ENCODE measurements at places on chromosomes 11 and 22.

DNA sequence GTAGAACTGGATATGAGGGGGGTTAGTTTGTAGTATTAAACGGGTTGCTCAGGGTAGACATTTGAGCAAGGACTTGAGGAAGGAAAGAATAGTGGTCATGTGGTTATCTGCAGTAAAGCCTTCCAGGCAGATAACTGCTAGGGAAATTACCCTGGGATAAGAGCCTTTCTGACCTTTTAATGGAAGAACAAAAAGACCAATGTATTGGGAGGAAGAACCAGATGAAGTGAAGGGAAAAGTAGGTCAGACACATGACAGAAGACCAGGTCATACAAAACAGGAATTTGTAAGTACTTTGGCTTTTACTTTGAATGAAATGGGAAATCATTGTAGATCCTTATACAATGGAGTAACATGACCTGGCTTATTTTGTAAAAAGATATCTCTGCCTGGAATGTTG, 241.9 kb upstream of the CTSC start:
- DNase-seq = no peak

GRCh38 chr11:65719871-65720210, 757 bp downstream of the RNASEH2C start:
- peak; percentile 34 for DNase-seq

- no peak for DNase-seq
These were observed 1.2 kb downstream of the GPR83 start for GRCh38 chr11:94400050-94400449.

DNA sequence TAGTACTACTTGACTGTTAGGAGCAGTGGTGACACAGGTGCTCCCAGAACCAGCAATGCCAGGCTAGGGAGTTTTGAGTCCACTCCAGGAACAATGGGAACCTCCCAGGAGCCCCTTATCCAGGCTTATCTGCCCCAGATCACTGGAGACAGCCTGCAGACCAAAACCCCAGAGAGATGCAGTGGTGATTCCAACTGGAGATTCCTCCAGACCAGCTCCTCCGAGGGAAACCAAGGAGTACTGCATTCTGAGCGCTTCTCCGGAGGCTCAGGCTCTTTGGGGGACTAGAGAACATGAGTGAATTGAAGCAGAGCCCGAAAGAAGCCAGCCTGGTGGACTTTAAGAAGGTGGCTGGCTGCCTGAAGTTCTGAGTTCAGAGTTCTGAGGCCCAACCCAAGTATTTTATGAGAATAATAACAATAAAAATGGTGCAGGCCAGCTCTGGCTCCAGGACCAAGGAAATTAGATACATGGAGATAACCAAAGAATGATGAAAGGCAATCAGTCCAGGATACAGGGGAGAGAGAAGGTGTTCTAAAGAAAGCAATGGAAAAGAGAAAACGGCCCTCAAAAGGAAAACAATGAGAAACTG, 1.3 kb upstream of the TMEM25 start:
- DNase-seq = no peak

- peak; percentile 76 for DNase-seq
These were observed 9.0 kb upstream of the KCTD14 start for GRCh38 chr11:78032090-78032489.

GRCh38 chr11:44977493-44977984, 26.9 kb upstream of the TP53I11 start:
- DNase-seq = no peak

DNA sequence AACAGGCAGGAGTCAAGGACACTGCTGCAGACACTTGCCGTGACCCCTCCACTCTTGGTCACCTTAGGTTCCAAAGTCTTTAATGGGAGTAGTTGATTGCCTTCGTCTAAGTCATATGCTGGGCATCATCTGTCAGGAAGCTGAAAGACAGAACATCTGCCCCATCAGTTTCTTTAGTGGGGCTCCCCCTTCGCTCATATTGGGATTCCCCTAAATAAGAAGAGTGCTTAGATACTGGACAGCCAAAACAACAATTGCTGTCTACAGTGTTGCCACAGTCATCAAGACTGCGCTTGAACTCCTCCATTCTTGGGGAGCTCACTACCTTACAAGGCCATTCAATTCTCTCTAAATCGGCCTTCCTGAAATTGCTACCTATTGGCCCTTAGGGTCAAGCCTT, 58.5 kb downstream of the UBASH3B start:
- DNase-seq = no peak

- DNase-seq = peak; percentile 65
These were observed 429.7 kb downstream of the ETS1 start for GRCh38 chr11:128157423-128158298.

DNA sequence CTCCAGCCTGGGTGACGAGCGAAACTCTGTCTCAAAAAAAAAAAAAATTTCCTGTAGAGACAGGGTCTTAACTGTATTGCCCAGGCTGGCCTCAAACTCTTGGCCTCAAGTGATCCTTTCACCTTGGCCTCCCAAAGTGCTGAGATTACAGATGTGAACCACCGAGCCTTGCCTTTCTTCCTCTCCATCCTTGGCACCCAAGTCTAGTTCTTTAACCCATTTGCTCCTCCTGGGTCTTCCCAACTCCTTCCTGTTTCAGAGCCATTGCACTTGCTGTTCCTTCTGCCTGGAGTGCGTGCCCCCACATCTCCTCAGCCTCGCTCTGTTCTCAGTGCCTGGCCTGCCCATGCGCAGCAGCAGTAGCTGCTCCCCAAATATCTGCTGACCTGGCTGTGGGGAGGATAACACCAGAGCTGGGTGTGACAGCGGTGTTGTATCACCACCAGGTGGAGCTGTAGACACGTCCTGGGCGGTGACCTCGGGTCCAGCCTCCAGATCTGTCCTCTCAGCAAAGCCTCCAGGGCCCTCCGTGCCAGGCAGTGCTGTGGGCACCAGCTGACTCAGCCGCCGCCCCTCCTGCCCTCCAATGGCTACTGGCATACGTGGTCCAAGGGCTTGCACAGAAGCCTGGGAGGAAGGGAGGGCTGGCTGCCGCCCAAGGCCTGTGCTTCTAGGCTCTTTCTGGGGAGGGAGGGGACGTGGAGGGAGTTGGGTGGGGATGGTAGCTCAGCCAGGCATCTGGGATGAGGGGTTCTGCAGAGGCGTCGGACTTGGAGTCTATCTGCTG, 22.0 kb downstream of the TEF start:
- DNase-seq = peak; percentile 90

DNA sequence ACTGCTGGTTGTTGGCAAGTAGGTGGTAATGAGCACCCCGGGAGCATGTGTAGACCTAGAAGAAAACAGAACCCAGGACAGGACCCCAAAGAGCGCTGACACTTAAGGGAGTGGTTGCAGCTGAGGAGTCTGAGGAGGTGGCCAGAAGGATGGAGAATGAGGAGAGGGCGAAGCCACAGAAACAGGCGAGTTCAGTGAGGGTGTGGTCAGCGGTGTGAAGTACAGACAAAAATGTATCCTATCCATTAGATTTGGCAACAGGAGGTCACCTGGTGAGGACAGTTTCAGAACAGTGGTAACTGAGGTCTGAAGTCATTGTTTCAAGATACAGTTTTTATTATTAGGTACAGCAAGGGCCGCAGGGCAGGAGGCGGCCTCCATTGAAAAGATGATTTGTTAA, 8.6 kb upstream of the THY1 start:
- DNase-seq = no peak

DNA sequence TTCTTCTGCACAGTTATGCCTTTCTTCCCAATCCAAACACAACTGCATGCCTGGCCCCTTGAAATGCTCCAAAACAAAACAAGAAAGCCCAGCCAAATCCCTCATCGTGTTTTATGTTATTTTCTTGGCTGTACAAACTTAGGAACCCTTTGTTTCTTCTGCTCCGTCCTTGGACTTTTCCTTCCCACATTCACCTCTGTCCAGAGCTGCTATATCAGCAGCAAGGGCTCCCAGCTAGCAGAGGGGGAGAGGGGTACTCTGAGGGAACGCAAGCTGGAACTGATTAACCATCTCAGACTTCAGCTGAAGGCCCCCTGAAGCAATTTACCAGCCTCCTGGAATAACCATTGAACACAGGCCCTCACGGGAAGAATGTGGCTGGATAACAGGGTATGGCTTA, 214.7 kb downstream of the TENM4 start:
- no peak for DNase-seq

DNA sequence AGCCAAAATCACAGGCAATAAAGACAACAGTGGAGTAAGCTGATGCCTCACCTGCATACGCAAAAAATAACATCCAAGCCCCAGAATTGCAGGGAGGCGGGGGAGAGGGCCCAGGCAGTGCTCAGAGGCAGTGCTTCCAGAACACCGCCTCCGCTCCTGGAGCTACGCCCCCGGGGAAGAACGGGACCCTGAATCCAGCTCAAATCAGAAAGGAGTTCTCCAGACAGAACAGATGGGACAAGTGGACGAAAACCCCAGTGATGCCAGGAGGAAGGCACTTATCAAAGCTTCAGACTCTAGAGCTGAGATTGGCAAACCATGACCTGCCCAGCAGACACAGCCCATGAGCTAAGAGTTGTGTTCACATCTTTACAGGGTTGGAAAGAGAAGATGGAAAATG, 683.9 kb downstream of the TBC1D22A start:
- DNase-seq = no peak

DNA sequence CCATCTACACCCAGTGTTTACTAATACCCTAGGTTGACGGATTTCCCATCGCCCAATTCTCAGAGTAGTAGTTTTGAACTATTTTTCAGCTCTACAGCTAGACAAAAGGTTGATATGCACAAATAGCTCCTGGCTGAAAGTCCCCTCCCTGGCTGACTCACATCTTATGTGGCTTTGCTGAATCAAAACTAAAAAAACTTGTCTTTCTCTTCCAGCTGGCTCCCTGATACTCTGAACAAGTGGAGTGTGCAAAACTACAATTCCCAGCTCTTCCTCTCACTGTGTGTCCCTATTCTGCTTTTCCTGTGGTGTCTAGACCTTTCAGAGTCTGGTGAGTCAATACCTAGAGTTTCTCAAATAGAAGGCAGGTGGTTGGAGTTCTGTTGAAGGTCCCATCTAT, 12.7 kb upstream of the LARGE1 start:
- no peak for DNase-seq

- no peak for DNase-seq
These were observed 40.1 kb downstream of the TRIM29 start for GRCh38 chr11:120097721-120098385.

- no peak for DNase-seq
These were observed 76.4 kb downstream of the C2CD3 start for GRCh38 chr11:74094393-74094792.
